ENCODE measurements at places on chromosomes 2 and 18.

- peaks cover 13% of the 10 kb centered on the region for H3K4me1 ChIP-seq
- H3K27ac ChIP-seq: no peak overlapping the region
- no peak for DNase-seq
- no peaks in the 10 kb centered on the region for H3K36me3 ChIP-seq
Observed at GRCh38 chr2:120510751-120511395, 164.9 kb downstream of the INHBB start.

- no peak overlapping the region for H3K27ac ChIP-seq
- no peaks in the 10 kb centered on the region for H3K4me1 ChIP-seq
- H3K27me3 ChIP-seq: no peaks in the 10 kb centered on the region
- no peaks in the 10 kb centered on the region for H3K36me3 ChIP-seq
- no peak overlapping the region for H3K4me3 ChIP-seq
Observed at GRCh38 chr2:2586931-2587330, 255.9 kb upstream of the MYT1L start.

GRCh38 chr2:206204710-206205109, 45.0 kb downstream of the EEF1B2 start:
- no peaks in the 10 kb centered on the region for H3K4me1 ChIP-seq
- H3K36me3 ChIP-seq: no peaks in the 10 kb centered on the region
- no peaks in the 10 kb centered on the region for H3K27me3 ChIP-seq
- DNase-seq: no peak
- H3K4me3 ChIP-seq: no peak overlapping the region

GRCh38 chr18:10525371-10525691, 496 bp upstream of the NAPG start:
- peak overlapping the region; percentile 87 for H3K4me3 ChIP-seq
- peaks cover 27% of the 10 kb centered on the region for H3K4me1 ChIP-seq
- H3K27ac ChIP-seq: peak overlapping the region; percentile 92
- DNase-seq: no peak

DNA sequence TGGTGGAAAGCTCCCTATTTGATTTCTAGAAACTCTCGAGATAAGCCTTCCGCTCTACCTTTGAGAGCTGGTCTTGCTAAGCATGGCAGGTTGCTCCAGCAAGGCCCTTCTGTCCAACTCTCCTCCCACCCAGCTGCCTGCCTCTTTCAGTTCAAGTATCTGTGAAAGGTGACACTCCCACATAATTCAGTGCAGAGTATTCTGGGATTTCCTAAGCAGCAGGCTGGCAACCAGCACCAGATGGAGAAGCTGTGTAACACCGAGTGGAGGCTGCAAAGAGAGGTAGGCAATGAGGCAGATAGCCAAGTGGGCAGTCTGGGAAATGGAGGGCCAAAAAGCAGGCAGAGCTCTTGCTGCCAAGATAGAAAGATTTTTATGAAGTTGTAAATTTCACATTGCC, 88.4 kb upstream of the CAVIN2 start:
- H3K4me1 ChIP-seq: no peaks in the 10 kb centered on the region
- no peak overlapping the region for H3K27ac ChIP-seq
- H3K27me3 ChIP-seq: no peaks in the 10 kb centered on the region
- DNase-seq: no peak

GRCh38 chr2:53021828-53022227, 745.8 kb upstream of the CHAC2 start:
- no peaks in the 10 kb centered on the region for H3K4me1 ChIP-seq
- no peak overlapping the region for H3K4me3 ChIP-seq
- H3K27me3 ChIP-seq: no peaks in the 10 kb centered on the region
- DNase-seq: no peak
- H3K36me3 ChIP-seq: no peaks in the 10 kb centered on the region

DNA sequence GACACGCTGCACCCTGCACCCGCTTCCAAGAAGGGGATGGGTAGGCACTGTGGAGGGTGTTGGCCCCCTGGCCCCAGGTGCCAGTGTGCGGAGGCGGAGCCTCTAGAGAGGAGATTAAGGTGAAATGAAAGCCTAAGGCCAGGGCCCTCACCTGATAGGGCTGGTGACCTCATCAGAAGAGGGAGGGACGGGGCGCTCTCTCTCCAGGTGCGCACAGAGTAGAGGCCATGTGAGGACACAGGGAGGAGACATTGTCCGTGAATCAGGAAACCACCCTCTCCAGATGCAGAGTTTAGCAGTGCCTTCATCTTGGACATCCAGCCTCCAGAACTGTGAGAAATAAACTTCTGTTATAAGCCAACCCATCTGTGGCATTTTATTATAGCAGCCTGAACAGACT, 62.3 kb downstream of the PSMG2 start:
- DNase-seq: peak; percentile 32
- no peaks in the 10 kb centered on the region for H3K27me3 ChIP-seq
- no peaks in the 10 kb centered on the region for H3K4me1 ChIP-seq
- H3K27ac ChIP-seq: no peak overlapping the region
- H3K36me3 ChIP-seq: no peaks in the 10 kb centered on the region

DNA sequence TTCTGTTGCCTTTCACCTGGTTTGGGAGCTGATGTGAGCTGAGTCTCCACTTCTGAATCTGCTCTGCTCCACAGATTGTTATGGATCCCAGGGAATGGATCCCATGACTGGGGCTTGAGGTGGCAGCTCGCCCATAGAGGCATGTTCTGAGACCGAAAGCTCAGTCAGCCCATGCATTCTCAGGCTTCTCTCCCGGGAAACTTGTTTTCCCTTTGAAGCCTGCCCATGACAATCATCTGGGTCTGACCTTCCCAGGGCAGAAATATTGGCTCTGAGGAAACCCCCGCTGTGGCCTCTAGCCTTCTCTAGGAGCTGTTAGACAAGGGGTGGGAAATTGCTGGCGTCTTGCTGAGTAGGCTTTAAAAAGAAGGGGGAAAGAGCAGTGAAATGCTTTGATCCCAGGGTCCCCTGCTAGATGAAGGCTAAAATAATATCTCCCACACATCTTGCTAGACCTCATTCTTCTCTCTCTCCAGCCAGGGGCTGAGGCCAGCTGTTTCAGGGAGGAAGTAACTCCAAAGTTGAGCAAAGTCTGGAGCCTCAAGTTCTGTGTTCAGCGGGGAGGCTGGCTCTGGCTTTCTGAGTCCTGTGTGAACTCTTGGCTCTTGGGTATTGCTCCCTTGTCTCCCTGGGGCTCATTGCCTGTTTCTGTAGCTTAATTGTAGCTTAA, 2.0 kb downstream of the VAMP8 start:
- no peak for DNase-seq
- H3K4me3 ChIP-seq: peak overlapping the region; percentile 46
- peak overlapping the region; percentile 86 for H3K27ac ChIP-seq

- H3K27ac ChIP-seq: peak overlapping the region; percentile 100
- peaks cover 56% of the 10 kb centered on the region for H3K4me1 ChIP-seq
- no peaks in the 10 kb centered on the region for H3K27me3 ChIP-seq
- H3K36me3 ChIP-seq: peaks cover 17% of the 10 kb centered on the region
- H3K4me3 ChIP-seq: peak overlapping the region; percentile 95
Observed at GRCh38 chr2:218397820-218398436, 1.7 kb upstream of the CTDSP1 start.

- no peak overlapping the region for H3K4me3 ChIP-seq
- H3K27me3 ChIP-seq: no peaks in the 10 kb centered on the region
- DNase-seq: no peak
- no peaks in the 10 kb centered on the region for H3K4me1 ChIP-seq
Observed at GRCh38 chr2:120195553-120195952, 27.6 kb downstream of the TMEM185B start.
